ENCODE measurements at places on chromosomes 1 and 21. TPM values are rescaled to one million over a fixed set of nuclear protein-coding genes. Genes with fewer than 3 reads are reported as not detected.

DNA sequence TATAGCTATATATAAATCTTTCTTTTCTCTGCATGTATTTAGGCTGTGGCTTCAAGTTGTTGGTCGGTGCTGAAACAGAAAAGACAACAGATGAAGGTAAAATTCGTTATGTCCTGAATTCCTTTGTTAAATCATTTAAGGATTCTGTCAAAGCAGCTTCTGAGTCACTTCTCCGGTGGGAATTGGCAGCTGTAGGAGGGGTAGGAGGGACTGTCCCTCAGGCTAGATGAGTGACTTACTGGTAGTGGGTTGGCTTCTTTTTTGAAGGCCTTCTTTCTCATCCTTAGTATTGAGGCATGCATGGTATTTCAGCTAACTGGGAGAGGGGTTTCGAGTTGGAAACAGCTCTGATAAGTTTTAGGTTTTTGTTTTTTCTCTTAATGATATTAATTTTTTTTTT, 22.1 kb upstream of the NEXN start:
- no peak overlapping the region for H3K4me3 ChIP-seq
- DNase-seq = no peak
- H3K27ac ChIP-seq = no peak overlapping the region

The AKT3 gene
- 165 TPM for total RNA-seq

The LCE2A gene
- total RNA-seq = not detected

GRCh38 chr1:17419626-17420328, 19.7 kb downstream of the RCC2 start:
- no peak overlapping the region for H3K27ac ChIP-seq
- H3K36me3 ChIP-seq = no peaks in the 10 kb centered on the region
- no peaks in the 10 kb centered on the region for H3K27me3 ChIP-seq
- H3K4me1 ChIP-seq = no peaks in the 10 kb centered on the region
- DNase-seq = peak; percentile 91

DNA sequence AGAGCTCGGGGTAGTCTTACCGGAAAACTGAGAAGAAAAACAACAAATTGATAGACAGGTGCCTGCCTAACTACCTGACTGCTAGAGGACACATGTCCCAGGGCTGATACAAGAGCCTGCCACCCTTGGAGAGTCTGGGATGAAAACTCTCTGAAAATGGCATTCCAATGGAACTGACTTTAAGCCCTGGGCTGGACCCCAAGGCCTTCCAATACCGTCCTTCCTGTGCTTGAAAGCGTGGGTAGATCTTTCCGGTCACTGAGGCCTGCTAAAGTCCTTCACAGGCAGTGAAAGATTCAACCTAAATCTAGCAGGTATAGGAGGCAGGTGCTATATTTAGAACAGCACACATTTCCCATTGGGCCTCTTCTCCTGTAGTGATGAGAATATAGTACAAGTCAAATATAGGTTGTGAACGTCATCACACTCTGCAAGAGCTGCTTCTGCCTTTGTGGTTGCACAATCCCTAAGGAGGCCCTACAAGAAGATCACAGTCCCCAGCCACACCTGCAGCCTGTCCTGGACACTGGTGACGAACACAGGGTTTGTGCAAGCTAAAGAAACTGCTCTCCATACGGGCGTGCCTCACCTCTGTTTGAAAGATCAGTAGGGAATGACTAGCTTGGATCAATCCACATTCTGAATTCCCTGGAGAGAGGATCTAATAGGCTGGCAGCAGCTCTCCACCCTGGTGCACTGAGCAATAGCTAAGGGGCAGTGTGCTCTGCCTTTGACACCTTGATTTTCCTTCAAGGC, 876 bp upstream of the CHML start:
- no peaks in the 10 kb centered on the region for H3K27me3 ChIP-seq

DNA sequence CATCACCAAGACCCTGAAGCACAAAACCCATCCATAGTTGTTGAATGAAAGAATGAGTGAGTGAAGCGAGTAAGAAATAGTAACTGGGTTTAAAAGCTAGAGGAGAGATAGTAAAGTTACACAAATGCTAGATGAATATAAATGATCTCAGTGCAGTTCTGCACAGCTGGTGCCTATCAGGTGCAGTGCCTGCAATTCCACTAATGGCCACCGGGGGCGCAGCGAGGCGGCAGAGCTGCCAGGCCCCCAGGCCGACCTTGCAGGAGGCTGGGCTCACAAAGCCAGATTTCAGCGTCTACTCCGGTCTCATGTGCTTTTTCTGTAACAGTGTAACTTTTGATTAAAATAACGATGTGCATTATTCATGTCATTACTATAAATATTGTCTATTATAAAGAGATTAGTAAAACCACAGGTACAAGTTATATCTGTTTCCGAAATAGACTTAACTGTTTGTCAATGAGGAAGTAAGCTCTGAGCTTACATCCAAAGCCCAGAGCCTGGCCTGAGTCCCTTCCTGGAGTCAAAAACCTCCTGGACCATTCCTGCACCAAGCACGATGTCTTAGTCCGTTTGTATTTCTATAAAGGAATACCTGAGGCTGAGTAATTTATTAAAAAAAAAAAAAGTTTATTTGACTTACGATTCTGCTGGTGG, 477.6 kb downstream of the NPHP4 start:
- H3K27ac ChIP-seq = no peak overlapping the region
- no peaks in the 10 kb centered on the region for H3K27me3 ChIP-seq
- H3K4me1 ChIP-seq = no peaks in the 10 kb centered on the region
- H3K4me3 ChIP-seq = no peak overlapping the region
- peak; percentile 91 for DNase-seq

DNA sequence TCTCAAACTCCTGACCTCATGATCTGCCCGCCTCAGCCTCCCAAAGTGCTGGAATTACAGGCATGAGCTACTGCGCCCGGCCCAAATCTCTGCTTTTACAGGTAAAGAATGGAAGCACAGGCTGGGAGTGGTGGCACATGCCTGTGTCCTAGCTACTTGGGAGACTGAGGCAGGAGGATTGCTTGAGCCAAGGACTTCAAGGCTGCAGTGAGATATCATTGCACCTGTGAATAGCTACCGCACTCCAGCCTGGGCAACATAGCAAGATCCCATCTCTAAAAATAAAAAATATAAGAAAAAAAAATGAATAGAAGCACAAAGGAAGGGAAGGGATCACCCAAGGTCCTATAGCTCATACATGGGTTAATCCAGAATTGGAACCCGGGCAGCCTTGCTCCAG, 15.0 kb downstream of the ALPL start:
- H3K4me3 ChIP-seq = no peak overlapping the region
- no peaks in the 10 kb centered on the region for H3K4me1 ChIP-seq
- H3K27ac ChIP-seq = no peak overlapping the region
- H3K36me3 ChIP-seq = no peaks in the 10 kb centered on the region
- H3K27me3 ChIP-seq = no peaks in the 10 kb centered on the region

DNA sequence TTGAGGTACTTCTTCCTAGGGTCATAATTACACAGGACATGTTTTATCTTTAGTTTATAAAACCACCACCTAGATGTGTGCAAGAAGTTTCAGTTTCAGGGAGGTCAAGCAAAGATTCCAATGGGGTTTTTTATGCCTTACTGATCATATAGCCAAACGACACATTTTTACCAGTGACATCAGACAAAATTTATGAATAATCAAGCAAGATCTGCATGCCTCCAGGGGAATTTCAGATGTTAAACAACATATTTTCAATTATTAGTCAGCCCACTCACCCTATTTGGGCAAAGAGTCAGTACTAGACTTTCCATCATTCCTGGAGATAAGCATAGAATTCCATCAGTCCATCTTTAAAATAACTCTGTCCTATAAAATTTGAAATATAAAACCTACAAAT, 867.4 kb downstream of the KCNT2 start:
- no peaks in the 10 kb centered on the region for H3K36me3 ChIP-seq

GRCh38 chr1:179230721-179231120, 1.2 kb upstream of the ABL2 start:
- no peak for DNase-seq
- H3K27me3 ChIP-seq = no peaks in the 10 kb centered on the region
- no peak overlapping the region for H3K4me3 ChIP-seq
- H3K4me1 ChIP-seq = no peaks in the 10 kb centered on the region
- H3K27ac ChIP-seq = no peak overlapping the region

The BECN2 gene
- total RNA-seq = not detected

The MIXL1 gene
- total RNA-seq = 0.19 TPM

GRCh38 chr1:61004262-61005003, 77.9 kb upstream of the NFIA start:
- H3K4me1 ChIP-seq = no peaks in the 10 kb centered on the region
- no peaks in the 10 kb centered on the region for H3K36me3 ChIP-seq
- H3K27ac ChIP-seq = no peak overlapping the region
- H3K27me3 ChIP-seq = no peaks in the 10 kb centered on the region
- no peak for DNase-seq

DNA sequence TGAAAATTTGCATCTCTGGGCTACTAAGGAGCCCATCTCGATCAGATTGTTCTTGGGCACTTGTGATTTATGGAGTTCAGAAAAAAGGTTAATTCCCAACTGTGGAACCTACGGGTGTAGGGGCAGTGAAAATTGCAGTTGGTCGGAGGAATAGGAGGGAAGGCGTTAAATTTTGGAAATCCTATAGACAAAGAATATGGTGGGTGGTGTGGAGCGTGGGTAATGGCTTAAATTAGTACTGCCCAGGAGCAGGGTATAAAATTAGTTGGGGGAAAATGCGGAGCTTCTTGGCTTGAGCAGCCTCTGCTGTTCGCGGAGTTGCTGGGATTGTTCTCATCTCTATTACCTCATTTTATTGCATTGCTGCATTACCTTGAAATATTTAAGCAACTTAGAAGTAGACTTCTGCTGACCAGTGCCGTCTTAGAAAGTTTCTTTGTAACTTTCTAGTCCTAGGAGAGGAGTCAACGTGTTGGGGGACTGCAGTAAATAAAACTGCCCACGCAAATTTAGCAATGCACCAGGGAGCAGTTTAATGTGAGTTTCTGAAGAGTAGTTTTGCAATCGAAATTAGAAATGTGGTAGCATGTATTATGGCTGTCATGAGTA, 514 bp downstream of the S1PR1 start:
- no peak for DNase-seq
- H3K36me3 ChIP-seq = no peaks in the 10 kb centered on the region
- no peak overlapping the region for H3K27ac ChIP-seq
- no peaks in the 10 kb centered on the region for H3K4me1 ChIP-seq
- no peaks in the 10 kb centered on the region for H3K27me3 ChIP-seq
- peak overlapping the region; percentile 75 for H3K4me3 ChIP-seq

DNA sequence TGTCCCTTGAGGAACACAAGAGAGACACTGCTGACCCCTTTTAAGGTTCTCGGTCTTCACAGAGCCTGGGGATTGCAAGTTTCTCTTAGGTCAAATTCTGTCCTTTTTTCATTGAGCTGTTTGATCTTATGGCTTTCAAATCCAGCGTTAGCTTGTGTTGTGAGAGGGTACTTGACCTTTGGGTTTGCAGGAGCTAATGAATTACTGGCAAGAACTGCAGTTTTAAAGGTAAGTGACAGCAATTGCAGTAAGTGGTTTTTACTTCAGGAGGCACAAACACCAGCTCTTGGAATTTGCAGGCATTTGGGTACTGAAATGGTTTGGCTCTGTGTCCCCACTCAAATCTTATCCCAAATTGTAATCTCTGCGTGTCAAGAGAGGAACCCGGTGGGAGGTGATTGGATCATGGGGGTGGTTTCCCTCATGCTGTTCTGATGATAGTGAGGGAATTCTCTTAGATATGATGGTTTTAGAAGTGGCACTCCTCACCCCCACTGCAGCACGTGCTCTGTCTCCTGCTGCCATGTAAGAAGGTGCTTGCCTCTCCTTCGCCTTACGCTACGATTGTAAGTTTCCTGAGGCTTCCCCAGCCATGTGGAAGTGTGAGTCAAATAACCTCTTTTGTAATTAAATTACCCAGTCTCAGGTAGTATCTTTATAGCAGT, 134.5 kb upstream of the LYPLAL1 start:
- H3K4me3 ChIP-seq = no peak overlapping the region
- DNase-seq = no peak
- H3K27me3 ChIP-seq = no peaks in the 10 kb centered on the region
- no peaks in the 10 kb centered on the region for H3K4me1 ChIP-seq

DNA sequence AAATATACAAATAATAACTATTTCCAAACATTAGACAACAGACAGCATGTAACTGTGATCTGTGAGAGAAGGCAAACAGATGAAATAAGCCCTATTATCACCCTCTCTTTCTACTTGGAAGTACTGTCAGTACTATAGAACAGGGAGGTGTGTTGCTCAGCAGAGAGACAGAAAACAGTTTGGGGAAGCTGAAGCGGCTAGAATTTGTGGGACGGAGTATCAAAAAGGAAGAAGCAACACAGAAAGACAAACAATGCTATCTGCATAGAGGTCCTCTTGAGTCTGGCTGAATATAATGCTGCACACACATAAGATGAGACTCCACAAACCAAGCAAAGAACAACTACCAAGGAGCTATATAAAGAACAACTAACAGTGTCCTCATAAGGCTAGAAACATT, 59.4 kb downstream of the ZZZ3 start:
- no peak for DNase-seq
- H3K27ac ChIP-seq = no peak overlapping the region
- H3K36me3 ChIP-seq = peaks cover 1% of the 10 kb centered on the region
- H3K4me1 ChIP-seq = no peaks in the 10 kb centered on the region

DNA sequence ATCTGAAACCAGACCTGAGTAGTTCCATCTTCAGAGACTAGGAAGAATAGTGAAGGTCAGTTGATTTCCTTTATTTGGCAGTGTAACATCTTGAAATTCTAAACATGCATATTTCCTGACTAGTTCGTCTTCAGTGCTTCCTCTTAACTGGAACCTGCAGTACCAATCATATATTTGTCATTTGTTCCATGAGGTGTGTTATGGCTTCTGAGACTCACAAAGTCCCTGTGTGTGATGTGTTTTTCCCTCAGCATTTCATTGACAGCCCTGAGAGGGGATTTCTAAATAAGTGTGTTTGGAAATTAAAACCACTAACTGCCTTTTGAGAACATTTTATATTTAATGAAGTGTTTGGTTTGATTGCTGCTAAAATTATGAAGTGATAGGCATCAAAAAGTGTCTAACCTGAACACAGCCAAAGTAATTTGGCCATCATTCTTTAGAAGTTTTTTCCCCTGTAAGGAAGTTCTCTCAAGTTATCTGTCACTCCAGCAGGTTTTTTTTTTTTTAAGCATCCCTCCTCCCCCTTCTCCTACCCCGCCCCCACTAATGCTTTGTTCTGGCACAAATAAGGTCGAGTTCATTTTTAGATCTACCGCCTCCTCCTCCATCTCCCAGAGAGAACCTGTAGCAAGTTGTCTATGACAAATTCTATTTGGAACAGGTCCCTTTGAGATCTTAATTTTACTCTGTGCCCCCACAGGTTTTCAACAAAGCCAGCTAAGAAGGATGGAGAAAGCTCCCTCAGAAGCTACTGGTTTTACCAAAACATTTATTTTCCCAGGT, 61.4 kb downstream of the TMEM200B start:
- H3K4me1 ChIP-seq = no peaks in the 10 kb centered on the region
- no peak for DNase-seq
- H3K27me3 ChIP-seq = no peaks in the 10 kb centered on the region
- no peak overlapping the region for H3K4me3 ChIP-seq
- H3K27ac ChIP-seq = no peak overlapping the region

GRCh38 chr1:56617141-56617540, 28.0 kb upstream of the PRKAA2 start:
- H3K27me3 ChIP-seq = no peaks in the 10 kb centered on the region
- no peaks in the 10 kb centered on the region for H3K36me3 ChIP-seq
- H3K4me1 ChIP-seq = no peaks in the 10 kb centered on the region
- no peak overlapping the region for H3K27ac ChIP-seq

GRCh38 chr1:154895798-154896197, 25.7 kb upstream of the KCNN3 start:
- no peaks in the 10 kb centered on the region for H3K27me3 ChIP-seq
- H3K27ac ChIP-seq = no peak overlapping the region
- no peaks in the 10 kb centered on the region for H3K36me3 ChIP-seq
- no peak overlapping the region for H3K4me3 ChIP-seq

The PAFAH2 gene
- 6.4 TPM for total RNA-seq
